Stimulated activated CD8-positive, alpha-beta memory T cell treated with anti-CD3 and anti-CD28 coated beads, Interleukin-7, amount 100 ng/mL, for 1 hour (primary cell): ENCODE measurements at places on chromosomes 6 and 20.

GRCh38 chr6:129673748-129674147 is 36.2 kb downstream of the ARHGAP18 start:
- no peak for DNase-seq

DNA sequence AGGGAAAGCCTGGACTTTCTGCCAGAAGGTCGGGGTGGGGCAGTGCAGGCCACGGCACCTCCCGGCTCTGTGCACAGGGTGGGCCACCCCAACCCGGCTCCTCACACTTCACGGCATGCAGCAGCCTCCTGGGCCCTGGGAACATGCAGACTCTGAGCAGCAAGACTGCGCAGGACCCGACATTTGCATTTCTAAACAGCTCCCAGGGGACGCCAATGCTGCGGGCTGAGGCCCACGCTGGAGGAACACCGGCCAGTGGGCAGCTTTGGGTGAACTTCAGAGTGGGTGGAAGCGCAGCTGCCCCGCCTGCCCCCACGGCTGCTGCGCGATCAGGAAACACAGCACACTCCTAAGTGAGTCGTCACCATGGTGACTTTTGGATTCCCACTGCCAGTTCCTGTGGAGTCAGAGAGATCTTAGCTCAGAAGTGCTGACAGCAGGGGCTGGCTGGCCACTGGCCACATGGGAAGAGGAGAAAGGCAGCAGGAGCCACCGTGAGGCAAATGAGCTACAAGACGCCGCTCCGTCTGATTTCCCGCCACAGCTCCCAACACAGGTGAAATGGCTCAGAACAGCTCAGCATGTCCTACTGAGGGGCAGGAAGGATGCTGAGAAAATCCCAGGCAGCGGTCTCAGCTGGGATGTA is 52.1 kb downstream of the RNASET2 start:
- DNase-seq = no peak

DNA sequence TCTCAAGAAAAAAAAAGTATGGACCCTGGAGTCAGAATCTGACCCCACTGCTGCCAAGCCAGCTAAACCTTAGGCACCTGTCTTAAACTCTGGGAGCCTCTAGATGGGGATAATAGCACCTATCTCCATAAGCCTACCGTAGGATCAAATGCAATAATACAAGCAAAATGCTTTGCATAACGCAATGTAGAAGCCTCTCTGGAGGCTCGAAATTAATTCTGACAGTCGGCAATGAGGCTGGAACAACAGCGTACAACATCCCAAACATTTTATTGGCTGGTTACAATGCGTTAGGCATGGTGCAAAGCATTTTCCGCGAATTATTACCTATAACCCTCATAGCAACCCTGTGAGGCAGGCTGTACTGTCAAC is 521 bp downstream of the CDK5RAP1 start:
- no peak for DNase-seq

- DNase-seq = no peak
Measured at GRCh38 chr20:38833857-38834164, 28.3 kb downstream of the PPP1R16B start.

DNA sequence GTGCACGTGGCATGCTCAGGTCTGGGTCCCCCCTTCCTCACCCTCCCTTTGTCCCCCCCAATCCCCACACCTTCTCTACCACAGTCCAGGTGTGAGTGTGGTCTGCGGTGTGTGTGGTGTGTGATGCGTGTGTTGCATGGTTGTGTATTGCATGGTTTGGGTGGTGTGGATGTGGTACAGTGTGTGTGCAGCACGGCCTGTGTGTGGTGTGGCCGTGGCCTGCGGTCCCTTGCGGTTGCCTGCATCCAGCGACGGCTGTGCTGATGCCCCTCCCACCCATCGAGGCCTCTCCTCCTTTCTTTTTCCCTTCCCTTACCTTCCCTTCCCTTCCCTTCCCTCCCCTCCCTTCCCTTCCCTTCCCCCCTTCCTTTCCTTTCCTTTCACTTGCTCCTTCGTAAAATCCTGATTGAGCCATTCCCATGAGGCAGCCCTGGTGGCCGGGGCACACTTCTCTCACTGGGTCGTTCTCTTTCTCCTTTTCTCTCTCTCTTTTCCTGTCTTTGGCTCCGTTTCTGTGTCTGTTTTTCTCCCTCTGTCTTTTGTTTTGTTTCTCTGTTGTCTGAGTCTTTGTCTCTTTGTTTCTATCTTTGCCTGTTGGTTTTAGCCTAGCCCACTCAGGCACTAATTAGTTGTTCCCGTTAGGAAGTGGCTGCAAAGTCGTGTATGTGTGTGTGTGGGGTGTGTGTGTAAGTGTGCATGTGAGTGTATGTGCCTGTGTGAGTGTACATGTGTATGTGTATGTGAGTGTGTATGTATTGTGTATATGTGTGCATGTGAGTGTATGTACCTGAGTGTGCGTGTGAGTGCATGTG is 65.7 kb downstream of the SRC start:
- no peak for DNase-seq

DNA sequence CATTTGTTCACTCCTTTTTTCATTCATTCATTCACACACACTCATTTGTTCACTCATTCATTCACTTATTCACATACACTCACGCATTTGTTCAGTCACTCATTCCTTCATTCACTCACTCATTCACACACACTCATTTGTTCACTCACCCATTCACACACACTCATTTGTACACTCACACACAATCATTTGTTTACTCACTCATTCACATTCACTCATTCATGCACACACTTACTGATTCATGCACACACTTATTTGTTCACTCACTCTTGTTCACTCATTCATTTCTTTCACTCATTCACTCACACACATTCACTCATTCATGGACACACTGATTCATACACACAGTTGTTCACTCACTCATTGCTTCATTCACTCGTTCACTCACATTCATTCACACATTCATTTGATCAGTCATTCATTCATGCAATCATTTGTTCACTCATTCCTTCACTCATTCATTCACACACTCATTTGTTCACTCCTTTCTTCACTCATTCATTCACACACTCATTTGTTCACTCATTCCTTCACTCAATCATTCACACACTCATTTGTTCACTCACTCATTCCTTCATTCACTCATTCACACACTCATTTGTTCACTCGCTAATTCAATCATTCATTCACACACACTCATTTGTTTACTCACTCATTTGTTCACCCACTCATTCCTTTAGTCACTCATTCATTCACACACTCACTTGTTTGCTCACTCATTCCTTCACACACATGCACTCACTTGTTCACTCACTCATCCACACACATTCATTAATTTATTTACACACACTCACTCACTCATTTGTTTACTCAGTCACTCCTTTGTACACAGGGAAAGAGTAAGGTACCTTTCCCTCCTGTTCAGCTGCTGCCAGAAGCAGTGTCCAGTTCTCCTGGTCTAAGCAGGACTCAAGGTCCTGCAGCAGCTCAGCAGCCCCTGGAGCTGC is 50.7 kb upstream of the BHLHE23 start:
- DNase-seq = no peak

- DNase-seq = no peak
Measured at GRCh38 chr20:48613926-48614325, 213.9 kb downstream of the PREX1 start.

- no peak for DNase-seq
Measured at GRCh38 chr6:75882734-75883133, 133.7 kb downstream of the MYO6 start.

- DNase-seq = no peak
Measured at GRCh38 chr6:72819609-72820008, 197.7 kb downstream of the KCNQ5 start.

DNA sequence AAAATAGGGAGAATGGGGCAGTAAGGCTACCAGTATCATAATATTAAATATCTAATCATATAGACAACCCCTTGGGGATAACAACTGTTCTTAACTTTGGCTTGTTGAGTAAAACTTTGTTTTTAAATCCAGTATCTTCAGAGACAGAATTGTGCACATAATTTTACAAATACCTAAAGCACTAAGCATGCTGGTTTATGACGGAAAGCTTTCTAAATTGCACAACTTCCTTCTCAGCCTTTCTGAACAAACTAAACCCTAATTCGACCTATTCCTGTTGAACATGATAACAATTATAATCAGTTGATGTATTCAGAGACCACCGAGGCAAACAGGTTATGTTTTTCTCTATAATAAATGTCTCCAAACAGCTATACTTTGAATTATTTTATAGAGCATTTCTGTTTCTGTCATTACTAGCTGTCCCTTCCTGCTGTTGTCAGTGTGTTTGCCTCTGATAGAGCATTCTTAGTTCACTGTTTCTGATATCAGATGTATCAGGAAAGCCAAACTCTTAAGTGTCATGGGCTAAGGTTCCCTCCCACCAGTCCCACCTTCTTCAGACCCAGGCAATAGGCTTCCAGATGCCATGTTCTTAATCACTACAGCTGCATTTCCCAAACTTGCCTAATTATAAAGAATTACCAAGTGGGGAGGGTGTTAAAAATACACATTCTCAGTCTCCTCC is 8.7 kb downstream of the ZHX3 start:
- DNase-seq = no peak

DNA sequence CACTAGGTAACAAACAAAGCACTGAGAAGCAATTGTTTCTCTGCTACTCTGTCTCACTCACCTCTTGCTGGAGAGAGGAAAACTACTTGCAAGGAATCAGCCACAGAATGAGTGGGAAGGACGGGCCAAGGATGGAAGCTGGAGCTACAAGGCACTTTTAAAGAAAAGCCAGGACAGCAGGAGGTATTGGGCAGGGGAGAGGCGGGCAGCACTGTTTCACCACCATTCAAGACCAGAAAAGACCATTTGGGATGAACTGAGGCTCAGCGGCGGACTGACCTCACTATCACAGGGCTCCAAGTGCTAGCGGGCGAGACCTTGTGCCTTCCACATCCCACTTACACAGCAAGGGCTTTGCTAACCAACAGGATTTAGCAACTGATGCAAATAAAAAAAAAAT is 137.4 kb downstream of the IPCEF1 start:
- DNase-seq = no peak

- DNase-seq = no peak
Measured at GRCh38 chr6:80133020-80133419, 26.5 kb downstream of the BCKDHB start.

- no peak for DNase-seq
Measured at GRCh38 chr6:42963855-42964605, 3.5 kb downstream of the GNMT start.

- no peak for DNase-seq
Measured at GRCh38 chr6:6474170-6474920, 114.2 kb upstream of the LY86 start.

DNA sequence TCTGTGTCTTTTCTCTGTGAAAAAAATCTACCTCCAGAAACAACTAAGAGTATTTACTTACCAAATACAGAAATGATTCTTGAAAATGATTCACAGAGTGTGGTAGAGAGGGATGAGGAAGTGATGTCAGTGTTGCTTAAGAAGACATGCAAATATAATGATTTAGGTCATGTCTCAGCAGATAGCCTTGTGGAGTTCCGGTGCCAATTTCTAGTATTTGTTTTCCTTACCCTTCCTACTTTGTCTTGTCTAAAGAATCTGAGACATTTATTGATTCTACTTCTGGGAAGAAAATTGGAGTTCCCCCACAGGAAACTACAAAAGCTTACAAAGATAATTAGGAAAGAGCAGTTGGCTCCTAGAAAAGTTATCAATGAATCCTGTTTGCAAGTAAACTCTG is 68.8 kb downstream of the GJA1 start:
- no peak for DNase-seq

DNA sequence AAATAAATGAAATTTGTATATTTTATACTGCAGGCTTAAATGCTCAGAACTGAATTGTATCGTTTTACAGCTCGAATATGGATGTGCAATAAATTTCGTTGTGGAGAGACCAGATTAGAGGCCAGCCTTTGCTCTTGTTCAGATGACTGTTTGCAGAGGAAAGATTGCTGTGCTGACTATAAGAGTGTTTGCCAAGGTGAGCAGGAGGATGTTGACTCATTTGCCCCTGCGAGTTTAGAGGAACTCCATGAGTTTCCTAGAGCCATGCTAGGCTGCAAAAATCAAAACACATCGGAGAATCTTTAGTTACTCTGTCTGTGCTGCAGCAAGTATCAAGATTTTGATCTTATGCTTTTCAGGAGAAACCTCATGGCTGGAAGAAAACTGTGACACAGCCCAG is 15.4 kb downstream of the ENPP3 start:
- no peak for DNase-seq

- no peak for DNase-seq
Measured at GRCh38 chr6:24936641-24937317, 1.0 kb upstream of the RIPOR2 start.

DNA sequence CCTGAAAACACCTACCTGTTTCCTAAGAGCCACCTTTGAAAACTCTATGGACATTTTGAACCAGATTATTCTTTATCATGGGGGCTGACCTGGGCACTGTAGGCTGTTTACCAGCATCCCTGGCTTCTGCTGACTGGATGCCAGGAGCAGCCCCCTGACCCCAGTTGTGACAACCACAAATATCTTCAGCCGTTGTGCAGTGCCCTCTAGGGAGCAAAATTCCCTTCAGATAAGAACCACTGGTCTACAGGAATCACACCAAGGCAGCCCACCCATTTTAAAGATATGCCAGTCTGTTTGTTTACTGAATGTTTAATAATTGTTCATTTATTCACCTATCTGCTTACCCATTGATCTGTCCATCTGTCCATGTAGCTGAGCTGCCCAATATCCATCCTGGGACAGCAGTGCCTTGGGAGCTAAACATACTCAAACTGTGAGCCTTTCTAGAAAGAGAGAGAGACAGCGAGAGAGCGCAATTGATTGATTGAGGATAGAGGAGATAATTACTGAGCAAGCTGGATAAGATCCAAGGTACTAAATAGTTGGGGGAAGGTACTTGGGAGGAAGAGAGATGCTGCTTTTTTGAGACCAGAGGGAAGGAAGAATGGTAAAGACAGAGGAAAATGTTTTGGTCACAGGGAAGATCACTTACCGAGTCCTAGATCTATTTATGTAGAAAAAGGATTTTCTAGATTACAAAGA is 276.8 kb downstream of the NRN1 start:
- DNase-seq = no peak

- no peak for DNase-seq
Measured at GRCh38 chr6:34056305-34057108, 89.4 kb downstream of the GRM4 start.

- DNase-seq = no peak
Measured at GRCh38 chr20:44566018-44566417, 16.4 kb upstream of the PKIG start.

DNA sequence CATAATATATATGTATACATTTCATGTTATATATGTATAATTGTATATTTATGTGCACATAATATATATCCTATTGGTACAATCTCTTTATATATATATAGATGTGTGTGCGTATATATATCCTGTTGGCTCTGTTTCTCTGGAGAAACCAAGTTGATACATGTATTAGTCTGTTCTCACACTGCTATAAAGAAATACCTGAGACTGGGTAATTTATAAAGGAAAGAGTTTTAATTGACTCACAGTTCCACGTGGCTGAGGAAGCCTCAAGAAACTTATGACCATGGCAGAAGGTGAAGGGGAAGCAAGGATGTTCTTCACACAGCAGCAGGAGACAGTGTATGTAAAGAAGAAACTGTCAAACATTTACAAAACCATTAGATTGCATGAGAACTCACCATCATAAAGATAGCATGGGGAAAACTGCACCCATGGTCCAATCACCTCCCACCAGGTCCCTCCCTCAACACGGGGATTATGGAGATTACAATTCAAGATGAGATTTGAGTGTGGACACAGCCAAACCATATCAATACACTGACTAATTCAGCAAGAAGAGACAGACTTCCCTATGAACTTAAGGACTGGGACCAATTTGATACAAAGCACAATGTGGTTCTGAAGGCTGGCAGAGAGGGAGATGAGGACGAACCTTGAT is 14.0 kb downstream of the CST3 start:
- no peak for DNase-seq

GRCh38 chr20:37349517-37350491 is 3.9 kb downstream of the SRC start:
- no peak for DNase-seq
